ENCODE measurements at places on chromosomes 6 and 20.

DNA sequence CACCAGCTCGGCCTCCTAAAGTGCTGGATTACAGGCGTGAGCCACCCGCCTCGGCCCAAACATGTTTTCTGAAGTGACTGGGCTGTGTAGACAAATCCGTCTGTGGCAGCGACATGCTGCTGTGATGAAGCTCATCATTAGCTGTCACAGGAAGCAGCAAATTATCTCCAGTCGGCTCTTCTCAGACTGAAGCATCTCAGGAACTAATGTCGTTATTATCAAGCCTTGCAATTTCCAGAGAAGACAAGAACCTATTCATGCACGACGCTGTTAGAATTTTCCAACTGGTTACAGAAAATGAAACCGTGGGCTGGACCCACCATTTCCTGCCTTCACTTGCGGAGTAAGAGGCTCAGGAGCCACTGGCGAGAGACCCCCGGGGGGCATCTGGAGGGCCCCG is 17.1 kb upstream of the NTSR1 start:
- DNase-seq, result no peak

DNA sequence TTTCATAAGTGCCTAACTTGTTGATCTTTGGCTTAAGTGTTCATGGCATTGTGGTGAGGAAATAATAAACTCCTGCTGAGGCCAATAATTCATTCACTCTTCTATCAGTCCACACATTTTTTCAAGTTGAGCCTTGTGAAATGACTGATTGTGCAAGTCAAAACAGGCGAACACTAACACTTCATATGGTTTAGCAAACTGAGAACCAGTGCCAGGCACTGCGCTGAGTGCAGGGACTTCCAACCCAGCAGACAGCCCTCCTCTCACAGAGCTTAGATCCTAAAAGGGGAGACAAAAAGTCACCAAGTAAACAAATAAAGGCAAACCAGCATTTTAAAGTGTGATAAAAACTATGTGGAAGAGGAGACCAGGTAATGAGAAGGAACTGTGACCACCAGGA is 435.0 kb downstream of the PTPRT start:
- no peak for DNase-seq

- DNase-seq, result no peak
Measured at GRCh38 chr6:167778497-167779128, 48.1 kb upstream of the AFDN start.

- DNase-seq, result no peak
Measured at GRCh38 chr6:56361812-56362211, 114.4 kb upstream of the COL21A1 start.

DNA sequence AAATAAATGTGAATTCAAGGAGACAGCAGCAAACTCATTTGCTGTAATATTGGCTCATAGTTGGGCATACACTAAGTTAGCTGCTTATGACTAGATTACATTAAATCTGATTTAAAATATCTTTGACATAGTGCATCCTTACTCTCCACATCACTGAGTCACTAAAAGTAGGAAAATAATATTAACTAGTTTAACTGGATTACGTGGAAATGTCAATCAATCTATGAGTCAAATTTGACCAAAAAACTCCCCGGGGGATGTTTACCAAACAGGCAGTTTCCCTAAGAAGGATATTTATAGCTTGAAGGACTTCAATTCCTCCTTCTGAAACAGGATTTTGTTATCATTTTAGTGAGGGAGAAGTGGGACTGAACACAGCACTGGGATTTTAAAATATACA is 366.5 kb downstream of the ESR1 start:
- no peak for DNase-seq

DNA sequence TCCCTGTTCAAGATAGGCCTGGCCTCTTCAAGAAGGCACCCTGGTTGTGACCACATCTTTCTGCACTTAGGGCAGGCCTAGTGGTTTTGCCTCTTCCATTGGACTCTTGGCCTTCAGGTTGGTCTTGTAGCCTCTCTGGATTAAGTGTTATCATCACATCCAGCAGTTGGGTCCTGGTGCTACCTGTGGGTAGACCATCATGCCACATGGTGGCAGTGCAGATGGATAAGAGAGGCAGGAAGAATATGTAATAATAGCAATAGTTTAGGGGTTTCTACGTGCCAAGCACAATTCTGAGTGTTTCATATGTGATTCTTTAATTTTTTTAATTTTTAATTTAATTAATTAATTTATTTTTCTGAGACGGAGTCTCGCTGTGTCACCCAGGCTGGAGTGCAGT is 28.5 kb upstream of the SNRPB2 start:
- no peak for DNase-seq

DNA sequence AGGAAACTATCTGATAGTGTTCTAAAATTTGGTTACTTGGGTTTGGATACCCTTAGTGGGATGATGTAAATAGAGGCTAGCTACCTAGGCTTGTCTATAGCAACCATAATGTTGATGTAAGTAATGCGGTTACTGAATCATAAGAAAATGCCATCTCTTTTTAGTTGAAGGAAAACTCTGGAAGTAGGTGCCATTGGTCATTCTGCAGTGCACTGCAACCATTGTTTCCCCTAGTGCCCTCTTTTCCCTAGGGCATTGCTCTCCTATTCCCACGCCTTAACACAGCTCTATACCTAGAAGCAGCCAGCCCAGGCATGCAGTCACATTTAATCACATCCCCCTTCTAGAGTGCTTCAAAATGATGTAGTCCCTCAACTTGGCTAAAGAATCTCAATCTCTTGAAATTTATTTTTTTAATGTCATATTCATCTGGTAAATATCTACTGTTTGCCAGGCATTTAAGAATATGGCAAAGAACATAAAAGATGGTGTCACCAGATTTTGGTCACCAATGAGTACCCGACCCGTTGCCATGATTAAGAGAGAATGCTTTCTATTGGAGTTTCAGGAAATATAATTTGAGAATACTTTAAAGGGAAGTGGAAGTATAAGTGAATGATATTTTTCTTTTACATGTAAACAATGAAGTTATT is 10.4 kb downstream of the LOC128125822 start:
- DNase-seq, result no peak

GRCh38 chr6:123898665-123899064 is 95.0 kb downstream of the NKAIN2 start:
- no peak for DNase-seq

GRCh38 chr6:31332637-31333602 is 24.1 kb downstream of the HLA-B start:
- DNase-seq, result no peak

DNA sequence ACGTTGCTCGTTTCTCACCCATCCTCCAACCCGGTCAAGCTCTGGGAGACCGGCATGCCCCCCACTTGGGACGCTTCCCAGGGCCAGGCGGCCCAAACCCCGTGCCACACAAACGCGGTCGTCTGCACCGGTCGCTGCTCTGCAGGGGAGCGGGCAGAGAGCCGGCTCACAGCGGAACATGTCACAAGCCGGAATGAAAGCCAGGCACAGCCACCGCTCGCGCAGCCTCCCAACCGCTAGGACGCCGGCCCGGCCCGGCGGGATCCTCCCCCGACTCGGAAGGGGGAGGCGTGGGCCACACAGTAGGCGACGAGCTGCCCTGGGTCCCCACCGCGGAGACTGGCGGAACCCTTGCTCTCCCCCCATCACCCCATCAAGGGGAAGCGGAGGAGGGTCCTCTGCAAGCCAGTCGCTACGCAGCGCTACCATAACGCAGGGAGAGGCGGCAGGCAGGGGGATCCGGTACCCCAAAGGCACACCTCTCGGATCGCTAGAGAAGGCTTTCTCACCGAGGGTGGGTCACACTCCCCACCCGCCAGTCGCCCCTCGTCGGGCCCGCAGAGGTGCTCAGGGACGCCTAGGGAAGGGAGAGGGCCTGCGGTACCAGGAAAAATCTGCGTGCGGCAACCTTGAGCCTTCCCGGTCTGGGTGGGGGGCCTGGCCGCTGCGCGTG is 768.4 kb upstream of the DEFB115 start:
- no peak for DNase-seq

GRCh38 chr20:45792317-45793118 is 764 bp downstream of the DNTTIP1 start:
- DNase-seq, result no peak

GRCh38 chr6:35710241-35710847 is 21.6 kb upstream of the FKBP5 start:
- DNase-seq, result no peak

GRCh38 chr6:111122458-111123286 is 35.4 kb downstream of the SLC16A10 start:
- DNase-seq, result no peak

DNA sequence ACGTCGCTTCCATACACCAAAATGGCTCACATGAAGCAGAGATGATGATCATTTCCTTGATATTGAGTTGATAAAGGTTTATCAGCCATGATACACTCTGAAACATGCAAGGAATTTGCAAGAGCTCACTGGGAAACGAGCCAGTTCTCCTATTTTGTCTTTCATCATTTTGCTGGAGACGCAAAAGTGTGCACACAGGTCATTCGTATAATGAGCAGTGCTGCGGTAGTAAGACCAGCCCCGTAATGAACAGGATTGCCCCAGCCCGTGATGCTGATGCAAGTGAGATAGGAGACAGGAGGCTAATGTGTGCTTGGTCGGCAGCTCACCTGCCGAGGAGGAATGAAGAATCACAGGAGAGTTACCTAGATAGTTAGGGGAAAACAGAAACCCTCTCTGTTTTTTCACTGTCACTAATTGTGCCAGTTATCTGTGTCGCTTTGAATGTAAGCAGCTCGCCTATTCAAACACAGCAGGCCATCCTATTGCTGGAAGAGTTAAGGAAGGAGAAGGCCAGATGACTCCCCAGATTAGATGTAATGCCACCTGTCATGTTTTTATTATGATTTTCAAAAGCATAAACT is 391.8 kb downstream of the SAMD5 start:
- no peak for DNase-seq

DNA sequence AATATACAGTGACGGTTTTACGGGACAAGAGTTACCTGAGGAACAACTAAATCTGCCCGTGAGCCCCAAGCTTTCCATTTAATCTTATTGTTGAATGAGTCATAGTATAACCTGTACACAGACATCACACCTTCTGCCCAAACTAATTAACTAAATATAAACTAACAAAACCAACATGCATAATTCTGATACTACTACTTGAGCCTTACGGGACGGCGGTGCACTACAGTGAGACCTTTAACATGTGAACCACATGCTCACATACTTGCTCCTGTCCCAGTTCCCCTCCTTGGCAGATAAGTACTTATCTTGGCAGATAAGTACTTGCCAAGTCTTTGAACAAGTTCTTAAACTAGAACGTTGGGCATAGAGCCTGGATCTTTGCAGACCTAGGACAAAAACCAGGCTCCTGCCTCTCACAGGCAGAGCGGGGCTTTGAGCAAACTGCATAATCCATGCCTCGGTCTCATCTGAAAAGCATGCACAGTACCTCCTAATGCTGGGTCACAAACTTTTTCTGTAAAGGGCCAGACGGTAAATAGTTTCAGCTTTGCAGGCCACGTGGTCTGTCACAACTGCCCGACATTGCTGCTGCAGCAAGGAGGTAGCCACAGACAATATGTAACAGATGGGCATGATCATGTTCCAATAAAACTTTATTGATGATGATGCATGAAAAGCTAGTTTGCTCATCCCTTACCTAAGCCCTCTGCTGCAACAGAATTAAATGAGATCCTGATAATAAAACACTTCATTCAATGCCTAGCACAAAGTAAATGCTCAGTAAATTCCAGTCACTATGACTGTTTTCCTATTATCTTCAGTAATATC is 23.0 kb downstream of the ZNF217 start:
- DNase-seq, result no peak

DNA sequence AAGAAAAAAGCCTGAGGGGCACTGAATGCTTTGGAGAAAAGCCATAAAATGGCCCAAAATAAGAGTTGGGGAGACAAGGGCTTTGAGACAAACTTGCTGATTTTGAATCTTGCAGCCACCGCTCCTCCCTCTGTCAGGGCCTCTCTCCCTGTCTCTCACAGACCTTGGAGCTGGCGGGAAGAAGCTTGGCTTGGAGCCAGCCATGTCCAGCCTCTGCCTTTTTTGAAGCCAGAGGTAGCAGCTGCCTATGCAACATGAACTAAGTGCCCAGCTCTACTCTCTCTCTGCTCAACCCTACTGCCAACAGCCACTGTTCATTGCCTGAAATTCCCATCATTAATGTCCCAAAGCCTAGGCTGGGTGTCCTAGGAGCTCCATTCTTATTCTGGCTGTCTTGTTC is 63.7 kb upstream of the CTNNBL1 start:
- DNase-seq, result no peak

- DNase-seq, result no peak
Measured at GRCh38 chr6:90496258-90497016, 90.4 kb downstream of the MAP3K7 start.

DNA sequence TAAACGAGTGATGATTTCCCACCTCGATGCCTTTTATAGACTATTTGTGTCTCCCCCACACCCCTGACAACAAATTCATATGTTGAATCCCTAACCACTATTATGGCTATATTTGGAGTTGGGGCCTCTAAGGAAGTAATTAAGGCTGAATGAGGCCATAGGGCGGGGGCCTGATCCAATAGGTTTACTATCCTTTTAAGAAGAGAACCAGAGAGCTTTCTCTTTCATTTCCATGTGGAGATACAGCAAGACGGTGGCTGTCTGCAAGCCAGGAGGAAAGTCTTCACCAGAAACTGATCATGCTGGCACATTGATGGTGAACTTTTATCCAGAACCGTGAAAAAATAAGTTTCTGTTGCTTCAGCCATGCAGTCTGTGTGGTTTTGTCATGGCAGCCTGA is 38.9 kb upstream of the CLIC5 start:
- DNase-seq, result no peak

Measured in brain pericyte (primary cell).